NCI-H1417 treated with DMSO at 0.1 percent for 48 hours (cell line): ENCODE measurements at places on chromosomes 7 and 10.

DNA sequence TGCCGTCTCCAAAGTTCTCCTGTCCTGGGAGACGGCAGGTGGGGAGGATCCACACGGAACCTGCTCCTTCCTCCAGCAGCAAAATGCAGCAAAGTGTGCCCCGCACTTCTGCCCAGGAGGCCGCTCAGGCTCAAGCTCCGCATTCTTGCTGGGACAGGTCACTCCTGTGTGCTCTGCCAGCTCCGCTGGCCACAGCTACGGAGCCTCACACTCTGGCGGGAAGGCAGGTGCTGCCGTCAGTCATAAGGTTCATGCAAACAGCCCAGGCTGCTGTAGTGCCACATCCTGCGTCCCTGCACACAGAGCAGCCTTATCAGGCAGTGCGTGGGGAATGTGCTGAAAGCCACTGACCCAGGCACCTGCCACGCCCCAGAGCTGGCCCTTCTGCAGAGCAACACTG is 22.4 kb downstream of the ADGRA1 start:
- no peak for DNase-seq

DNA sequence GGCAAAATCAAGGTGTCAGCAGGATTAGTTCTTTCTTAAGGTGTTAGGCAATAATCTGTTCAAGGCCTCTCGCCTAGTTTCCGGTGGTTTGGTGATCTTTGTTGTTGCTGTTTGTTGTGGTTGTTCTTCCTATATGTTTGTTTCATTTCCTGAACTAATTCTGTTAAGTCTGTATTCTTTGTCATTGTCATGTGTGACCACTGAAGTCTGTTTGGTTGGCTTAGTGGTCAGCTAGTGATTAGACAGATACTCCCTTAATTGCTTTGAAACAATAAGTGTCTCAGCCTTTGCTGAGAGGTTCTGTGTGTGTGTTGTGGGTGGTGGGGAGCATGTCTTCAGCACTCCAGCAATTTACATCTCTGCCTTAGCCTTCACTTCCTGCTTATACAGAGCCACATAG is 46.0 kb downstream of the ABCC2 start:
- DNase-seq = no peak

GRCh38 chr7:115676080-115676479 is 354.5 kb downstream of the TFEC start:
- no peak for DNase-seq

DNA sequence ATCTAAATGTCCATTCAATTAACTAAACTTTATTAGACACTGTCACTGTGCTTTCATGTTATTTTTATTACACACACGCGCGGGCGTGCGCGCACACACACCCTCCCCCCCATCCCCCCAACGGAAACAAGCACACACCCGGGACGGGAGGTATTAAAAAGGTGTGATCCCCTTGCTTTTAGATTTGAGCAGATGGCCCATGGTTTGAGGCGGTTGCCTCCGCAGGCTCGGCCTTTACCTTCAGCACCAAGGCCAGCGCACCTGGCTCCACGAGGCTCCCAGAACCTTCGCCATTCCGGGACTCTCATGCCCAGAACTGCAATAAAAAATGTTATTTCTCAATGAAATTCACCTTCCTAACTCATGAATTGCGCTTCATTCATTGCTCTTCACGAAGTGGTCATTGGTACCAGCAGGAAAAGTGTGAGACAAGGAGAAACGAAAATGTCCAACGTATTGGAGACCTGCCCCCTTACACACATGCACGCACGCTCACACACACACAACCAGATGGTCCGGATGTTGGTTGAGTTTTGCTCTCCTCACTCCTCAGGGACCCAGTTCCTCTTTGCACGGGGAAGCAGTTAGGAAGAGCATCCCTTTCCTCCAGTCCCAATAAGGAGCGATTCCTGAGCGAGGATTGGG is 20.8 kb upstream of the PTF1A start:
- no peak for DNase-seq

- DNase-seq = no peak
Measured at GRCh38 chr10:123769647-123770046, 103.5 kb downstream of the GPR26 start.

DNA sequence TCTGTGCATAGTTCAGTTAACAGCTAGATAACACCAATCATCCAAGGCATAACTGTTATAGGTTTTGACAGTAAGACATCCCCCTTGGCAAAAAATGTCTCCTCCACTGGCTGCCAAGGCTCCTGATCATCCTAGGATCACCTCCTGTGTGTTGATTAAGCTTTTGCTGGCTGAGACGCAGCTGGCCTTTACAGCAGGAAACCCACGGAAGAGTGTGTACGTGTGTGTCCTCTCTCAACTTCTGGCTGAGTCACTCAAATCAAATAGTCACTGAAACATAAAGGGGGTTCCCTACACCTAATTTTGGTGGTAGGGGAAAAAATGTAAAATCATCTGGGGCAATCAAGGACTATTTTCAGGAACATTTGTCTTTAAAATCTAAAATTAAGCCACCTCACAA is 208.8 kb downstream of the CTNNA3 start:
- DNase-seq = no peak

GRCh38 chr10:77164616-77165311 is 472.8 kb downstream of the KCNMA1 start:
- DNase-seq = no peak

DNA sequence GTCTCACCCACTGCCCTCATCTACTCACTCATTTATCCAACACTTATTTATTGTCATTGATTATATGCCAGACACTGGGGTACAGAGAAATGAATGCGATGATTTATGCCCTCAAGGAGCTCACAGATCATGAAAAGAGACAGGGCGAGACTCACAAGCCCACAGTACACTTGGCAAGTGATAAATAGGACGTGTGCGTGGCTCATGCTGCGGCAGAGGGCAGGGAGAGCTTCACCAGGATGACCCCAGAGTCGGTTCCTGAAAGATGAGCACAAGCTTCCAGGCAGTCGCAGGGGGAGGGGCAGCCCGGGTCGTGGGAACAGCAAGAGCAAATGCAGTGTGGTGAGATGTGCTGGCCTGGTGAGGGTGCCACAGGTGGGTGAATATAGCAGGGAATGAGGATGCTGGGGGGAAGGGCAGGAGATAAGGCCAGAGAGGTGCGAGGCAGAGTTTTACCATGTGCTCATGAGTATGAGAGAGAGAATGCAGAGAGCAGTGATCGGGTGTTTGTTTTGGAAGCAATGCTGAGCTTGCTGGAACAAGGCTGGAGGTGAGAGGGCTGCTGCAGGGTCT is 70.9 kb downstream of the ATXN7L1 start:
- DNase-seq = no peak

- no peak for DNase-seq
Measured at GRCh38 chr7:142808802-142809583, 38.2 kb downstream of the PRSS2 start.

GRCh38 chr7:38306171-38306570 is 32.7 kb upstream of the TARP start:
- no peak for DNase-seq

GRCh38 chr7:99469381-99470065 is 3.2 kb upstream of the ZNF789 start:
- DNase-seq = no peak

DNA sequence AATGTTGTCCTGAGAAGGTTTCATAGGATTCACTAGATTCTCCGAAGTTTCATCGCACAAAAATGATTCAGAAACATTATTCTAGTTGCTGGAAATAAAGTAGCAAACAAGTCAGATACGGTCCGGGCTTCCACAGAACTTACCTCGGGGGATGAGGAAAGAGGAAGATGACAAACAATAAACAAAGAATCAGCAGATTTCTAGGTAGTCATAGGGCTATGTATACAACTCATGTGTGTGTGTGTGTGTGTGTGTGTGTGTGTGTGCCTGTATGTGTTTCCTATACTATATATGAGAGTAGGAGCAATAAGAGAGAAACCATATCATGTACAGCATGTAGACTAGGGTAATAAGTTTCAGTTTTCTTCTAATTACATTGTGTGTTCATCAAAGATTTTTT is 16.5 kb downstream of the TMEM236 start:
- no peak for DNase-seq

- no peak for DNase-seq
Measured at GRCh38 chr7:84482476-84482875, 287.9 kb upstream of the SEMA3A start.

GRCh38 chr7:2431260-2431867 is 28.0 kb downstream of the CHST12 start:
- no peak for DNase-seq

DNA sequence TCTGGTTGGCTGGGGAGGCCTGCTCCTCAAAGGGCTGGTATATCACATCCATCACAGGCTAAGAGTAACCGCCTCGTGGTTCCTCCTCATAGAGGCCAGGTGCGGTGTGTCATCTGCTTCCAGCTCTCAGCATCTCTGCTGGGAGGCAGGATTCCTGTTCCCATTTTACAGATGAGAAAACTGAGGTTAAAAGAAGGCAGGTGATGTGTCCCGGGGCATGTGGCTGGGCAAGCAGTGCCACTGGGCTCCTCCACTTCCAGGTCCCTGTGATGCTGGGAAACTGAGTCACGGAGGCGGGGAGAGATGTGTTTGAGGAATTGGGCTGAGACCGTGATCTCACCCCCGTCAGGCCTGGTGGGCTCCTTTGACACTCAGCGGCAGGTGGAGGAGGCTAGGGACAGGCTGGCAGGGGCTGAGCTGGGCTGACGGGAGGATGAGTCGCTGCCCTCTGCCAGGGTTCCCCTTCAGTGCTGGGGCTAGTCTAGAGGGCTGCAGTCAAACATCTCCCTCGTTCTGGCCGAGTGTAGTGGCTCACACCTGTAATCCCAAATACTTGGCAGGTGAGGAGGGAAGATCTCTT is 9.4 kb downstream of the ARPC1B start:
- DNase-seq = no peak

DNA sequence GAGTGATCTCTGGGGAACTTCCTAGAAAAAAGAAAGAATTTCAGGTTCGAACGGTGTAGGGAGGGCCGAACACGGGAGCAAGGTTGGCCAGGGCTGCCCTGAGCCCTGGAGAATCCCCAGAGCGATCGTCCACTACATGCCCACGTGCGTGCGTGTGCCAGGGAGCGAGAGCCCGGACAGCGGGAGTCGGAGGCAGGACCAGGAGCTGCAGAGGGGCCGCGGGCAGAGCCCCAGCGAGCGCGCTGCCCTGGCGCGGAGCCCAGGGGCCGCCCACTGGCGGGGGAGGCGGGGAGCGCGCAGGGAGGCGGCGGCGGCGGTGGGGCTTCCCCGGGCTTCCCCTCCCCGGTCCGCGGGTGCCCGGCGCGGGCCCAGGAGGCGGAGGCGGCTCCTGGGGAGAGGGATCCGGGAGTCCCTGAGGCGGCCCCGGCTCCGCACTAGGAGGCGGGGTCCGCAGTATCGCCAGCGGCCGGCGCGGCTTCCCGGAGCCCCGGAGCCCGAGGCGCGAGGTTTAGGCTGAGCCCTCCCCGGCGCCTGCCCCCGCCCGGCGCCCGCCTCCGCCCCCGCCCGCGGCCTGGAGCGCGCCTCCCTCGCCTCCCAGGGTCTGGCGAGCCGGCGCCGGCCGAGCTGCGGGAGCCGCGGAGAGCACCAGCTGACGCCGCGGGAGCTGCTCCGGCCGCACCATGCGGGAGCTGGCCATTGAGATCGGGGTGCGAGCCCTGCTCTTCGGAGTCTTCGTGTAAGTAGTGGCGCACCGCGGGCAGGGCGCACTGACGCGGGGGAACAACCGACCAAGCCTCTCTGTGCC is at the start of gene PLPP4:
TSS of gene PLPP4 (plus strand) at position 602 of the 805 bp plus-strand sequence. CDS start at position 681, 79 bp downstream.
- no peak for DNase-seq

GRCh38 chr7:143352531-143353002 is 9.9 kb downstream of the FAM131B start:
- DNase-seq = no peak

GRCh38 chr10:70930263-70931000 is 42.1 kb upstream of the PCBD1 start:
- DNase-seq = no peak
